ENCODE measurements at places on chromosomes 7 and 10.

DNA sequence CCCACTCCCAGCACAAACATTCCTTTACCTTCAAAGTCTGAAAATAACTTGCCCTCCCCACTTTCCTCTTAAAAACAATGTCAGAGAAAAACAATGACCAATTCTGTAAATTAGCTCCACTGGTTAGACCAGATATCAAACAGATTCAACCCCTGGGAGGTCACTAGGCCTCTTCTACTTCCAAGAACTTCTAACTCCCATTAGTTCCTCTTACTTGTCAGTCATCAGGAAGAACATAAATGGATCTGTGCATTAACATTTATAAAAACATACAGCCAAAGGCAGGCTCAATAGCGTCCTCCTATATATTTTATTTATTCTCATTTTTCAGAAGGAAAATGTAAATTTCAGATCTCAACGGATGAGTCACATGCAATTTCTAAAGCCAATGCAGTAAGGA lies 2.2 kb downstream of the ELAPOR2 start:
- no peak for DNase-seq

GRCh38 chr10:13331646-13332045 lies 16.4 kb downstream of the SEPHS1 start:
- DNase-seq, result no peak

DNA sequence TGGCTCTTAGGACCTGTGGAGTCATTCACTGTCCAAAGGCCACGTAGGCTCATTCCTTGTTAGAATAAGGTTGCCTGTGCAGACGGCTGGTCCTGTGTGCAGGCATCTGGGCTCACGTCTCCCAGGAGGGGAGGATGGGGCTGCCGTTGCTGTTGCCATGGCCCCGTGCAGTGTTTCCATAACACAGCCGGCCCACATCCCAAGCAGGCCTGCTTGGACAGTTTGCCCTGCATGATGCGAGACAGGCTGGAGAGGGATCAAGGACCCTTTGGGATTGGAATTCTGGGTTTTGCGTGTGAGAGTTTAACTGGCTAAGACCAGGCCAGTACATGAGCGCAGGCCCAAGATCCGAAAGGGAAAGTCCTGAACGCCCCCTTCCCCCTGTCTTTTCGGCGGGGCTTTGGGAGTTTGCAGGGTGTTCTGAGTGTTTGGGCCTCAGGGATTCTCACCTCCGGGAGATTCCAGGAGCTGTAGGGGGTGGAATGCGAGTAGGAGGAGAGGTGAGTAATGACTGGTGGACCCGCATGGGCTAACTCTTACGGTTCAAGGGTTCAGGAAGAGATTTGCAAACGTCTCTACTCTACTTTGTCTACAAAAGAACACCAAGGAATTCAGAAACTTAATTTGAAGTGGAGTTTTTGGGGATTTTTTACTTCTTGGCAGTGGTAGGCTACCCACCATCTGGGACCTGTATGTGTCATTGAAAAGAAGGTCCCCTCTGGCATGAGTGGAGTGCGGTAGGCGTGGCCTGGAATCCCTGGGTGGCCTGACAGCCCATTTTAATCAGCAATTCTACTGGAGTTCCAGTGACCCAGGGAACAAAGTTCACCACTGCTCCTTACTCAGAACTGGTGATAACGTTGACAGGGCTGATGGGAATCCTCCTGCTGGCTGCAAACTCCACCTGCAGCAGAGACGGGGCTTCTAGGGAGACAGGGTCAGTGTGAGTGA lies 125.4 kb downstream of the ITIH5 start:
- peak; percentile 18 for DNase-seq

DNA sequence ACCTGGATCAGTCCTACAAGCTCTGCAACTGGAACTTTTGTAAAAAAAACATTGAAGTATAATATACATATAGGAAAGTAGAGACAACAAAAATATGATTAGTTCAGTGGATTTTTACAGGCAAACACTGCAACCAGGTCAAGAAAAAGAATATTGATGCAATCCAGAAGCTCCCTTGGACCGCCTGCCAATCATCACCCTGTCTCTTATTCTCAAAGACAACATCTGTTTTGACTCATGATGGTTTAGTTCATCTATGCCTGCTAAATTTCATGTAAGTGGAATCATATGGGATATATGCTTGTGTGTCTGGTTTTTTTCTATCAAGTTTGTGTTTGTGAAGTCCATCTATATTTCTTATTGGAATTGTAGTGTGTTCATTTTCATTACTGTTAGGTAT lies 7.7 kb upstream of the HYCC1 start:
- peak; percentile 65 for DNase-seq

GRCh38 chr7:151038951-151039849 lies 9.1 kb upstream of the ASIC3 start:
- peak; percentile 74 for DNase-seq

DNA sequence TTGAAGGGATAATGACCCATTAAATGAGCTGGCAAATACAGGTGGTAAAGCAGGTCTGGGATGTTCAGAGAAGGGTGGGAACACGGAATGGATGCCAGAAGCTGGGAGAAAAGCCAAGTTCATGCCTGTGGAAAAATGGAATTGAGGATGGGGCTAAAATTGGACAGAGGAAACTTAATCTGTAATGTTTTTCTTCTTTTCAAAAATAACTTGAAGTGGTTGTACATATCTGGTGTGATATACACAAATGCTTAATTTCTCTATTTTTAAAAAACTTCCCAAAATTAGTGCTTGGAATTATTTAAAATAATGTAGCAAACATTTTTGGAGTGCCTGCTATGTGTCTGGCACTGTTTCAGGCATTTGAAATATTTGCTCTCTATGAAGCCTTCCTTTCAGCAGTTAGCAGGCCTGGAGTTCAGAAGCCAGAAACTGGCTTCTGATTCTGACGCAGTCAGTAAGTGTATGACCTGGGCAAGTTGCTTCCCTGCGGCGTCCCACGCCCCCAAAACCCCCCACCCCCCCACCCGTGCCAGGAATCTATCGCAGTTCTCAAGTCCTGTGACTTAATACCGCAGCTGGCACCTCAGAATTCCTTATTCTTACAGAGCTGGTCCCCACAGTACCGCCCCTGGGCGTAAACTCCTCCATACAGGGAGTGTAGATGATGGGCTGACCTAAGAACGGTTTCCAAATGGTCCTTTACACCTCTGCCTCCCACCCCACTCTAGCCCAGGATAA lies 828 bp upstream of the MALSU1 start:
- peak; percentile 54 for DNase-seq

DNA sequence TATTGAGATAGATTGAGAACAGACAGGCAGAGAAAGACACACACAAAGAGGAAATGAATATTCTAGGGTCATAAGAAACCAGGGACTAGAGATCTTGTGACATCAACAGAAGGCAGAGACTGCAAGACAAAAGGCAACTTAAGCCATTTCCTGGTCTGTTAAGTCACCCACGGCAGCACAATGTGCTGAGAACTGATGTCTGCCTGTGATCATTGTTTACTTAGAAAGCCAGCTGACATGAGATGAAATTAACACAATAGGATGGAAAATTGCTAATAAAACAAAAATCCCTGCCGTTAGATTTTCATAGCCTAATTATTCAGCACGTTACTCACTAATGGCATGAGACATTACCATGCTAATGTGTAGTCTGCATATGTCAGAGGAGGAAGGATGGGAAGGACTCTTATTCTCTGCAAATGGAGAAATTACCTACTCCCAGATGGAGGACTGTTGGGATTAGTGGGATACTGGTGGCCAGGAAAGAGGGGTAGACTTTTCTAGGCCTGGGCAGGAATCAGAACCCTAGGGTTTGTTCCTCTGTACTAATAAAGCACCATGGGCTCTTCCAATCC lies 191.3 kb upstream of the PODXL start:
- no peak for DNase-seq

DNA sequence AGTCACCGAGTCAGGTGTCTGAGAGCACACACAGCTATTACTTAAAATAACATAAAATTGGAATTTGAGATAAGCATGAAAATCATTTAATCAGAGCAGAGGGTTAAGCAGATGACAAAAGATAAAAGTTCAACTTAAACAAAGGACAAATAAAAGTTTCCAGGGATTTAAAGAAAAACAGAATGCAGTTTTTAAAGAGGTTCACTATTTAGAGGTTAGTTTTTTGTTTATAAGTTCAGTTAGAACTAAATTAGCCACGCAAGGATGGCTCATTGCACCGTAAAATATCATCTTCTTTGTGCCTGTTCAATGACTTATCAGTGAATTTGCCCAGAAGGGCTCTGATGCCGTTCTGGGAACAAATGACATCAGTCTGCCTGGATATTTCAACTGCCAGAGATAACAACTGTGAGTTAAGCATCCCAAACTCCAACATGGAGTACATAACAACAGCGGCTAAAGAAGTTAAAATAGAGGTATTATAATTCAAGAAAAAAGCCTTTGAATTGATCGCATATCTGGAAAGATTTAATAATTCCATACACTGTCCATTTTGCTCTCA lies 107.8 kb downstream of the ANK3 start:
- DNase-seq, result no peak

GRCh38 chr10:86556933-86557649 lies 35.5 kb upstream of the WAPL start:
- DNase-seq, result no peak

- DNase-seq, result no peak
Measured at GRCh38 chr10:20776384-20777118, 120.6 kb downstream of the NEBL start.

DNA sequence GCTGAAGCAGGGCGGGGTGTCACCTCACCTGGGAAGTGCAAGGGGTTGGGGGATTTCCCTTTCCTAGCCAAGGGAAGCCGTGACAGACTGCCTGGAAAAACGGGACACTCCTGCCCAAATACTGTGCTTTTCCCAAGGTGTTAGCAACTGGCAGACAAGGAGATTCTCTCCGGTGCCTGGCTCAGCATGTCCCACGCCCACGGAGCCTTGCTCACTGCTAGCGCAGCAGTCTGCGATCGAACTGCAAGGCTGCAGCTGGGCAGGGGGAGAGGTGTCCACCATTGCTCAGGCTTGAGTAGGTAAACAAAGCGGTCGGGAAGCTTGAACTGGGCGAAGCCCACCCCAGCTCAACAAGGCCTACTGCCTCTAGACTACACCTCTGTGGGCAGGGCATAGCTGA lies 80.9 kb upstream of the DNAJB12 start:
- DNase-seq, result no peak

- DNase-seq, result no peak
Measured at GRCh38 chr7:29143751-29144150, 2.6 kb downstream of the CPVL start.

DNA sequence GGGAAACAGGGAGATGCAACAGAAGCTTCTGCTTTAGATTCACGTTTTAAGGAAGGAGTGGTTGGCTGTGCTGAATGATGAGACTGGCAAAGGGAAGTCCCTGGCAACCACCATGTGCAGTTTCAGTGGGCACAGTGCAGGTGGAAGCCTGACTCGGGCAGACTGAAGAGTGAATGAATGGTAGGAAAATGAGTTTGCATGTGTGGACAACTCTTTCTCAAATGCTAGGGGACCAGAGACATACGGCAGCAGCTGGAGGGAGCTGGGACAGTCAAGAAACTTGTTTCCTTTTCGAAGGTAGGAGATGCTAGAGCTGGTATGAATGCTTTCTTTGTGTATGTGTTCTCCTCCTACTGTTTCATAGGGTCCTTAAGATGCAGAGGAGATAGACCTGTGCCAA lies 29.0 kb downstream of the PODXL start:
- DNase-seq, result no peak

DNA sequence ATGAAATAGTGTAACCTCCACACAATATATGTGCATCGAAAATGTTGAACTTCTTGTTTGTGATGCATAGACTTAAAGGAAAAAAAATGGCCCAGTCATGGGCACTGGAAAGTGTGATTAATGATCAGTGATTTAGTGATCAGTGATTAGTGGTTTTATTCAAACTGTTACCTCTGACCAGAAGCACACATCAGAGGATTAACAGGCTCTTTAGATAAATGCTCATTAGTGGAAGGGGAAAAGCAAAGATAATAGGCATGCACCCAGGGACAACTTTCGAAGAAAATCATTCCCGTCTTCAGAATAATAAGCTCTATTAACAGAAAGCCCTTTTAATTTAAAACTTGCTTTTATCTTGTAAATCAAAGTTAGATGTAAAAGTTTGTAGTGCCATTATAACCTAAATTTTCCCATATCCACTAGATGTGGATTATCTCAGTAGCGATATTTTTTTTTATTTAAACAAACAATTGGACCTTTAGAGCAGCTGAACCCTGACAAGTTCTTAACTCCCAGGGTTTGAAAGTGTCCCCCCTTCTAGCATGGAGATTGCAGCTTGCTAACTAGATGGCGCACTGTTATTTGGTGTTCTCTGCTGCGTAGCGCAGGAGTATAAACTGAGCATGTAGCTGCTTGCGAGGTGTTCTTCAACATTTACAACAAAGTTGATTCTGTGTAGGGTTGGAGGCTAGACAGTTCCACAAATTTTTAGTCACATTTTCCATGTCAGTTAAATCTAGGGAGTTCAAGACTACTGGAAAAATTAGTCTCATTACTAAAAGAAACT lies at the start of gene CREB5:
CREB5 (plus strand) TSS at position 643 of the 787 bp plus-strand sequence. CDS start 397 bp downstream, outside the sequence.
- DNase-seq, result no peak

DNA sequence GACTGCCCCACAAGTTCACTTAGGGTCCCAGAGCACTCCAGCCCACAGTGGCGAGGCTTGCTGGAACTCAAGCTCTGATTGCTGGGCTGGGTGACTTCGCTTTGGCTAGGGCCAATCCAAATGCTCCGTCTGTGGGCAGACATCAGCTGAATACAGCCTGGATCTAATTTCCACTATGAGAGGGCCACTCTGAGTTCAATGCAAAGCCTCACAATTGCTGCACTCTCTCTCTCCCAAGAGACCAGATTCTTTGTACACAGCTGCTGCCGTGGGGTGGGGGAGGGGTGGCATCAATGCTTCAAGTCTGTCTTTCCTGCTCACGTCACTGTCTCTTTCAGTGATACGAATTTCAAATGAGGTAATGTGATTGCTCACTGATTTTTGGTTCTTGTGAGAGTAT lies 47.3 kb upstream of the BPGM start:
- no peak for DNase-seq

DNA sequence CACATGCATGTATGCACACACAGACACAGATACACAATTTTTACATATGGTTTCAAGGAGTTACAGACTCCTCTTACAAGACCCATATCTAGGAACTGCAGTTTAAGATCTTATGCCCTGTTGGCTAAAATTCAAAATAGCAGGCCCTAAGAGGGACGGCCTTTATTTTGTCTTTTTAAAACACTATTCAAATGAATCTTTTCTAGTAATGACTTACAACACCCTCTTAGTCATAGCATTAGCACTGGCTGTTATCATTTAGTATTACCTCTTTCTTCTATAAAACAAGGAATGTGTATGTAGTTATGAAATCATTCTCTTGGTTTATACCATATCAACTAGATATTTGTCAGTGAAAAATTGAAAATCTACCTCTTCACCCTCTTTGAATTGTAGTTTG lies 15.3 kb downstream of the PAPSS2 start:
- no peak for DNase-seq

- DNase-seq, result no peak
Measured at GRCh38 chr10:123402656-123403055, 248.5 kb downstream of the BUB3 start.

All from adipocyte (in vitro differentiated cells).